Liver (tissue), 10 donors: ENCODE measurements at places on chromosomes 3 and 15.

DNA sequence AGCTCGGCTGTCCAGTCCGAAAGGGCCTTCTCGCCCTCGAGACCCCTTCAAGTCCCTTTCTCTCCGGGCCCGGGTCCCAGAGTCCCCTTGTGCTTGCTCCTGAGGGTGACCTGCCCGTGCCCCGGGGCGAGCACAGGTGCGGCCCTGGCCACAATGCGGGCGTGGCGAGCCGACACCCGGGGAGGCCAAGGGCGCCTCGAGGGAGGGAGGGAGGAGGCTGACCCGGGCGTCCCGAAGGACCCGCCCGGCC lies 810 bp upstream of the MEF2A start:
- no peak for DNase-seq

DNA sequence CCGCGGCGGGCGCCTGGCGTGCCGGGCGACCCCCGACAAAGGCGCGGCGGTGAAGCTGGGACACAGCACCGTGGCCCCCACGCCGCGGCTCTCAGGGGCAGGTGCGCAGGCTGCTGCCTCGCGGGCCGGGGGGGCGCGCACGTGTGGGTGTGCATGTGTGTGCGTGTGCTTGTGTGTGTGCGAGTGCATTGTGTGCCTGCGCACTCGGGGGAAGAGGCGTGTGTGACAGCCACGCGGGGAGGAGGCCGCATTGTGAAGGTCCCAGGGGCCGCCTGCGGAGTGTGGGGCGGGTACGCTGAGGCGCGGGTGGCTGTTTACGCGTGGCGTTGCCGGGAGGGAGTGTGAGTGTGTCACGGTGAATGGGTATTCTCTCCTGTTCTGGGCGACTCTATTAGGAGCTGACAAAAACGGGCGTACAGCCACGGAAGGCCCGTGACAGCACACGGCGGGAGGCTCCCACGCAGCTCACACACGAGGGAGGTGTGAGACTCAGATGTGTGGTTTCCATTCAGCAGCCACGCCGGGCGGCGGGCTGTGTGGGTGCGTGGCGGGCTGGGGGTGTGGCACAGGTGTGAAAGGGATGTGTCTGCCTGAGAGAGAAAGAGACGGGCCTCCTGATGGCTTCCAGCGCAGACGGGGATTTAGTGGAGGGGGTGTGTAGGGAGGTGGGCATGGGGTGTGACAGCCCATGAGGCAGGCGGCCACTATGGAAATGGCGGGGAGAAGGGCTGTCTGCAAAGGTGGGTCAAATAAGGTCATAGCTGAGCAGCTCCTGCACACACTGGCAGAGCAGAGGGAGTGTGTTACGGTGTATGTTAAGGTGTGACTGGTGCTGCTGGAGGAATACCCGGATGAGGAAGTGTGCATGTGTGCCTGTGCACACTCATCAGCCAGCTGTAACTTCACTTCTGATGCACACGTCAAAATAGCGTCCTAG lies 750 bp downstream of the PODXL2 start:
- DNase-seq, result no peak

DNA sequence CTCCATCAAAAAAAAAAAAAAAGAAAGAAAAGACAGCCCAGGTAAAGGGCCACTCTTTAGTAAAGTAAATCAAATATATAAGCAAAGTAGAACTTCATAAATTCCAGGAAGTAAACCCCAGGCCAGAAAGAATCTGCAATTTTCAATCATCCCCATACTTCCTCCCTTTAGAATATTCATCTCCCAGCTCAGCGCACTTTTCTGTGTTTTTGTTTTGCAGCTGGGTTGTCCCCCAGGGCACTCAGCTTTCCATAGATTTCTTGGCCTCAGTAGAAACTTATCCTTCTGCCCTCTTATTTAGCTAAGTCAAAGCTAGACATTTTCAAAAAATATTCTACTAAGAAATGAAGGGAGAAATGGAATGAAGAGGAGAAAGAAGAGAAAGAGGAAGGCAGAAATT lies 24.0 kb upstream of the SPRED1 start:
- no peak for DNase-seq

DNA sequence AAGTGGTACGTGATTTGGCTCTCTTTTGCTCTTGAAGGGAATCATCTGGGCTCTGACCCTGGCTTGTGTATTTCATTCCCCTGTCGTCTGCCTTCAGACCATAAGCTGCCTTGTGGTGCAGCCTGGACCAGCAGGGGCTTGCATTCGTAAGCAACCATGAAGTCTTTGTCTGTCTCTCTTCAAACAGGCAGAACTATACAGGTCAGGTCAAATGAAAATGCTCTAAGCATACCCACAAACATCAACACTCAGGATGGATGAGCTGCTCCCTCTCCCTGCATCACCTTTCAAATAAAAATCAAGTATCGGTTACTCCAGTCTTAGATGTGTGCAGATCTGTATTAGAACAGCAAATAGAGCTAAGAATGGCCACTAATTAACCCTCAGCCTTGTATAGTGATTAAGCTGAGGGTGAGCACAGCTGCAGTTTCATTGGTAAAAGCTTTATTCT lies 268.6 kb upstream of the UBE2E1 start:
- DNase-seq, result no peak

GRCh38 chr15:91860498-91860897 lies 7.0 kb downstream of the SLCO3A1 start:
- DNase-seq, result no peak

DNA sequence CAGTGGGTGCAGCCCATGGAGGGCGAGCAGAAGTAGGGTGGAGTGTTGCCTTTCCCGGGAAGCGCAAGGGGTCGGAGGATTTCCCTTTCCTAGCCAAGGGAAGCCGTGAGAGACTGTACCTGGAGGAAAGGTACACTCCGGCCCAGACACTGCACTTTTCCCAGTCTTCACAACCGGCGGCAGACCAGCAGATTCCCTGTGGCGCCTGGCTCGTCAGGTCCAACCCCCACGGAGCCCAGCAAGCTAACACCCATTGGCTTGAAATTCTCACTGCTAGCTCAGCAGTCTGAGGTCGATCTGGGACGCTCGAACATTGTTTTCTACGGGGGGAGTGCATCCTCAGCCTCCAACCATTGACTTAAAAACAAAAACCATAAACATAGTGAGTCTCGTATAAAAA lies 26.5 kb downstream of the CCNB2 start:
- no peak for DNase-seq

DNA sequence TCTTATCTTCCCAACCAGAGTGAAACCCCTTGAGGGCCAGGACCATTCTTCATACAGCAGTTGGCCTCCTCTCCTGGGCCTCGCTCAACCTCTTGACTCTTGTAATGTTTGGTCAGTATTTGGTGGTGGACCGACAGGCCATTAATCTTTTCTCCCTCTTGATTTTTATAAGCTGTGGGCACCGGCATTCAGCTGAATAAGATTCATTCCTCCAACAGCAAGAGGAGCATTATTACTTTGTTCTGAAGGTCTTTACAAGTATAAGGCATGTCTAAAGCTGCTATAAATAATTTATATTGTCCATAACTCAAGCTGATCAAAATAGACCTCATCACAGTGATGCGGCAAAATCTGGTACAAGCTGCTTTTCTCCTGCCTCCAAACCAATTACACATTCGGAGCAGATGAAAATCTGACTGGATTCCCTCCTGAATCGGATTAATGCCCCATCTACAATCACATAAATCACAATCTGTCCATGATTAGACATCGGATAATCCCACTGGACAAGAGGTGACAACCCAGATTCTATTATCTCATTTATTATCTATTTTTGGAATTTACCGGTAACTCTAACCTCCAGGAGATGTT lies 8.4 kb upstream of the ISL2 start:
- no peak for DNase-seq

DNA sequence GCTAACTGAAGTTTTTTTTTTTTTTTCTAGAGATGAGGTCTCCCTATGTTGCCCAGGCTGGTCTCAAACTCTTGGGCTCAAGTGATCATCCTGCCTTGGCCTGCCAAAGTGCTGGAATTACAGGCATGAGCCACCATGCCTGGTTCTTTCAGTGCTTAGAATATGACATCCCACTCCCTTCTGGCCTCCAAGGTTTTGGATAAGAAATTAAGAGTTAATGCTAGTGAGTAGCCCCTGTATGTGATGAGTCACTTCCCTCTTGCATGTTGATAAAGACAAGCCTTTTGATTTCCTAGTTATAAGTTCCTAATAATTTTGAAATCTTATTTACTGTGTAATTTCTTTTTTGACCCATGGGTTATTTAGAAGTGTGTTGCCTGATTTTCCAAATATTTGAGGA lies 35.7 kb upstream of the DNAJC19 start:
- DNase-seq, result no peak

- no peak for DNase-seq
These were observed 83.3 kb upstream of the C2CD4B start for GRCh38 chr15:62248277-62248984.

DNA sequence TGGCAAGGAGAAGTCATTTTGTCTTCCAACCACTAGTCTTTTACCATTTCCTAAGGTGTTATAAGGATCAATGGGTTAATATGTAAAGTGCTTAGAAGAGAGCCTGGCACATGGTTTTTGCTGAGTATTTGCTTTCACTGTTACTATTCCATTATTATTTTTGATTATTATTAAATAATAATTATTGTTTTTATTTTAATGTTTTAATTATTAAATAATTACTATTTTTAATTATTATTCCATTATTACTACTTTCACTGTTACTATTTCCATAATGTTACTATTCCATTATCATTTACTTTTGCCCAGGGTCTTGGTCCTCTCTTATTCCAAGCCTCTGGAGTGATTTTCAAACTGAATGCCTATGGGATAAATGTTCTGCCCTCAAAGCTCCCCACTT lies 48.5 kb downstream of the FSTL1 start:
- no peak for DNase-seq

DNA sequence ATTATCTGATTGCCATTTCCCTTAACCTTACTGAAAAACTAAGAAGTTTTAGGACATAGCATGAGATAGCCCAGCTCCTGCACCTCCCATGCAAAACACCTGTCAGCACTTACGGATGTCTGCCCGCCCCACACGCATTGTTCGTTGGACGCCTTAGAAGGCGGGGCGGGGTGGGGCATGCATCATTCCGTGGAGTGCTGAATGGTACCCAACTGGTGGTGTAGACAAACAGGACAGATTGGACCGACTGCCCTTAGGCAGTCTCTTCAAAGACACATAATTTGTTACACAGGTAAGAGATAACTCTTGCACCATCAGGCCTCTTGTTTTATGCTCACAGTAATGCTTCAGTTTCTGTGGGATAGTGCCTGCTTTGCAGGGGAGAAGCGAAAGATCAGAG lies 93.8 kb downstream of the SMAD6 start:
- DNase-seq, result no peak

- DNase-seq, result no peak
These were observed 169.7 kb downstream of the KCNMB2 start for GRCh38 chr3:178705925-178706324.

DNA sequence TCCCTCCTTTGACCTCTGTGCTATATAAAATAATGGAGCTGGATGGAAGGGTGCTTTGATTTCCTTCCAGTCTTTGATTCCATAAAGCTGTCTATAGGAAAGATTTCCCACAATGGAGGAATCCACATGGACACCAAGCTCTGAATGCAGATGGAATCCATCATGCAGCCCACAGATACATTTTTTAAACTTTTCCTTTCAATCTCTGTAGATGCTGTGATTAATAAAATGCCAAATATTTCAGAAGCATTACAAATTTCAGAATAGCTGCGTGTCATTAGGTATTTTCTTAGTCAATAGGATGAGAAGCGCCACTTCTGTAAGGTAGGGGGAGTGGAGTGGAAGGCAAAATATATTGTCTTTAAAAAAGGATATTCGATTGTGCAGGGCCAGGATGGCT lies 489.0 kb downstream of the NTRK3 start:
- DNase-seq, result no peak

DNA sequence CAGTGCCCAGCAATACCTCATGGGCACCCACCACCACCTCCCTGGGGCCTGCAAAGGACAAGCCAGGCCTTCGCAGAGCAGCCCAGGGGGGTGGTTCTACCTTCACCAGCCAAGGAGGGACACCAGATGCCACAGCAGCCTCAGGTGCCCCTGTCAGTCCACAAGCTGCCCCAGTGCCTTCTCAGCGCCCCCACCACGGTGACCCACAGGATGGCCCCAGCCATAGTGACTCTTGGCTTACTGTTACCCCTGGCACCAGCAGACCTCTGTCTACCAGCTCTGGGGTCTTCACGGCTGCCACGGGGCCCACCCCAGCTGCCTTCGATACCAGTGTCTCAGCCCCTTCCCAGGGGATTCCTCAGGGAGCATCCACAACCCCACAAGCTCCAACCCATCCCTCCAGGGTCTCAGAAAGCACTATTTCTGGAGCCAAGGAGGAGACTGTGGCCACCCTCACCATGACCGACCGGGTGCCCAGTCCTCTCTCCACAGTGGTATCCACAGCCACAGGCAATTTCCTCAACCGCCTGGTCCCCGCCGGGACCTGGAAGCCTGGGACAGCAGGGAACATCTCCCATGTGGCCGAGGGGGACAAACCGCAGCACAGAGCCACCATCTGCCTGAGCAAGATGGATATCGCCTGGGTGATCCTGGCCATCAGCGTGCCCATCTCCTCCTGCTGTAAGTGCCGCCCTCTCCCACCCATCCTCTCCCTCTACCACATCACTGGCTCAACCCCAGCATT lies 19.2 kb upstream of the BFSP2 start:
- no peak for DNase-seq

DNA sequence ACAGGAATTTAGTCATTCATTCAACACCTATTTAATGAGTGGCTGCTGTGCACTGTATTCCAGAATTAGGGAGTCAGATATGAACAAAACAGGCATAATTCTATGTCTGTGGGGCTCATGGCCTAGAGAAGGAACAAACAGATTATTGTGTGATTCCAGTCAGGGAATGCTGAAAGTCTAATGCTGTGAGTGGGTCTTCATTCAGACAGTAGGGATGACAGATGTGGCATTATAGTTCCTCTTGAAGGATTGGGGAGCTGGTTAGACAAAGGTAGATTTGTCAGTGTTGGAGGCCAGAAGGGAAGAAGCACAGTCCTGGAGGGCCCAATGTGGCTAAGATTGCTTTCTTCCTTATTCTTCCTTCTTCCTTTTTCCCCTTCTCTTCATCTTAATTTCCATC lies 226.4 kb upstream of the EIF1B start:
- no peak for DNase-seq

DNA sequence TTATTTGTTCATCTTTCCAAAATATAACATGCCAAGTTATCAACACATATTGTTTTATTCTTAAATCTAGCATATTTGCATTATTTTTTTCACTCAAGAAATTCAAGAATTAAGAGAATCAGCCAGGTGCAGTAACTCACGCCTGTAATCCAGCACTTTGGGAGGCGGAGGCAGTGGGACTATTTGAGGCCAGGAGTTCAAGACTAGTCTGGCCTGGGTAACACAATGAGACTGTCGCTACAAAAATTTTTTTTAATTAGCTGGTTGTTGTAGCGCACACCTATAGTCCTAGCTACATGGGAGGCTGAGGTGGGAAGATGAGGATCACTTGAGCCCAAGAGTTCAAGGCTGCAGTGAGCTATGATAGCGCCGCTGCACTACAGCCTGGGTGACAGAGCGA lies 10.5 kb downstream of the DCUN1D1 start:
- DNase-seq, result no peak
